Spleen (tissue), 13 donors: ENCODE measurements at places on chromosomes 5 and 9. TPM values are rescaled to one million over a fixed set of nuclear protein-coding genes. Genes with fewer than 3 reads are reported as not detected.

GRCh38 chr5:73629456-73629855 is 3.5 kb downstream of the ARHGEF28 start:
- no peak for DNase-seq

DNA sequence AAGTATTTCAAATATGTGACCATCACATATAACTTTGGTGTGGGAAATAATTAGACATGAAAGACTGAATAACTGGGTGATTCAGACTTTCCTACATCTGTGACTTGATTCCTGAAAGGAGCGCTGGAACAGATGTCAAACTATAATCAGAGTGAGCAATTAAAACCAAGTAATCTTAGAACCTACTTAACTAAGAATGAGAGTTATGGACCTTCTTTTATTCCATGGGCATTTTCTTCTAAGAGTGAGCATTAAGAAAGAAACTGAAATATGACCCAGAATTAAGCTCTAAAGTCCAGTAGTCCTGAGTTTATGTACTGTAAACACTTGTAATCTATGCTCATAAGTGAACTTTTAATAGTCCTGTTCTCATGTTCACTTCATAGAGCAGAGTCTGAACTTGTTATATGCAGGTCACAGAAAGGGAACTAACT is 68.4 kb downstream of the PAM start:
- DNase-seq, result no peak

GRCh38 chr5:94040591-94041148 is 299.3 kb upstream of the POU5F2 start:
- DNase-seq, result no peak

GRCh38 chr9:76512826-76513225 is 53.8 kb downstream of the GCNT1 start:
- DNase-seq, result no peak

DNA sequence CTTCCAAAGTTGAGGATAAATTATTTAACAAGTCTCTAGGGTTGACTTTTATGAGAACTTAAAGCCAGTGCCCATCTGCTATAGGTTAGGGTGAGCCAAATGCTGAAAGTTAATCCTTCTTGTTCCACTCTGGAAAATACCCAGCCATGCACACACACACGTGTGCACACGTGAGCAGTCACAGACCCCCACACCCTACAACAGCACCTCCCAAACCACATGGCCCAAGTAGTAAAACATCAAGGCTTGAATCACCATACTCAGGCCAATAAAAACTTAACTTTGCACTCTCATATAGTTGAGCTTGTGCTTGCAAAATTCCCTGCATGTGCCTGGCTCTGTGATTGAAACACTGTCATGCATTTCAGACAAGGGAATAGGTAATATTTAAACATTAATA is 467.6 kb downstream of the ARHGEF28 start:
- no peak for DNase-seq

GRCh38 chr9:71607461-71607881 is 160.8 kb downstream of the CEMIP2 start:
- no peak for DNase-seq

DNA sequence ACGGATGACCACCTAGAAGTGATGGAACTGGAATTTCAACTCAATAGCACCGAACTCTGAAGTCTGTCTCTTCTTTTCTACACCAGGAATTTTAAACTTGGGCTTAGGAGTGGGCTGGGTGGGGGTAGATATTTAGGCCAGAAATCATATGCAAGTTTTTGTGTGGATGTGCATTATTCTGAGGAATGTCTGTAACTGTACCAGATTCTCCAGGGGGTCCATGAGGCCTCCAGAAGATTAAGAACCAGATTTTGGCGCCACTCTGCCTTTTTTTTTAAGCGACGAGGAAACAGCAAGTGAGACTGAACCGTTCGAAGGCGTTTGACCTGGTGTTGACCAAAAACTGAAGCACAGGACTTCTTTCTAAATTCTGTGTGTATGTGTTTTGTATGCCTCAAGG is 88.8 kb upstream of the TTC23L start:
- DNase-seq, result no peak

GRCh38 chr9:5624655-5625054 is 4.3 kb upstream of the RIC1 start:
- no peak for DNase-seq

- DNase-seq, result no peak
Observed at GRCh38 chr5:110269478-110270142, 456.9 kb downstream of the TMEM232 start.

GRCh38 chr9:121499177-121499426 is 542 bp downstream of the GGTA1 start:
- DNase-seq, result no peak

- no peak for DNase-seq
Observed at GRCh38 chr5:112862085-112862484, 998 bp downstream of the SRP19 start.

GRCh38 chr5:107331882-107332281 is 338.9 kb downstream of the EFNA5 start:
- DNase-seq, result no peak

DNA sequence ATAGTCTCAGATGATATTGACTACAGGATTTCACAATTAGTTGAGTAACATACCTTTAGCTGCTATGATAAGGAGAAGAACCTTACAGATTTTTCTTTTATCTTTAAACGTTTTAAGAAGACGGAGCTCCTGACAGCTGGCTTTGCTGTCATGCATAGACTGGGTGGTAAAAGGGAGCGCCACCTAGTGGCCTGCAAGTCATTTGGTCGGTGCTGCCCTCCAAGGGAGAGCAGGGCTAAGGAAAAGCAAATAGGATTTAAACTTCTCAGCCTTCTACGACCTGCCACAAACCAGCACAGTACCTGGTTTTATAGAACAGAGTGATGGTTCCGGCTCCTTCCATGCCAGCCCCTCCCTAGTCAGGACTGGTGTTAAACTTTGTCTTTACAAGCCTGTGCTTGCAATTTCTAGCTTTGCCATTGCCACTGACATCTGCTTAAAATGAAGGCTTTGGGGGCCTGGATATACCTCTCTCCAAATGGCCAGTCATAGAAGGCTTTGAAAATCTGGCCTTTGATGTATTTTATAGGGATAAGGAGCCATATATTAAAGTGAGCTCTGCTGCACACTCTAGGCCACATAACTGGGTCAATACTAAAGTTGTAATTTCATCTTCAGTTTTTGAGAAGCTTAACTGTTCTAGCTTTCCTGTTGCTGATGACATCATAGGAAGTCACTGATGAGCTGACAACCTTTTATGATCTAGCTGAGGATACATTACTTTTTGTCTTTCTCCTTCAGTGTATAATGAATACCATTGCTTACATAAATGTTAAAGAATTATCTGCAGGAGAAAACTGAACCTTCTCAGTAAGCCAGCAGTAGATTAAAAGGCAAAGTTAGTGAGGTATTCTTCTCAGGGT is 31.1 kb upstream of the ADAMTSL1 start:
- DNase-seq, result peak; percentile 71

GRCh38 chr9:134443174-134444037 is 117.2 kb downstream of the RXRA start:
- DNase-seq, result peak; percentile 97

GRCh38 chr5:94113-94892 is 2.3 kb downstream of the PLEKHG4B start:
- no peak for DNase-seq

DNA sequence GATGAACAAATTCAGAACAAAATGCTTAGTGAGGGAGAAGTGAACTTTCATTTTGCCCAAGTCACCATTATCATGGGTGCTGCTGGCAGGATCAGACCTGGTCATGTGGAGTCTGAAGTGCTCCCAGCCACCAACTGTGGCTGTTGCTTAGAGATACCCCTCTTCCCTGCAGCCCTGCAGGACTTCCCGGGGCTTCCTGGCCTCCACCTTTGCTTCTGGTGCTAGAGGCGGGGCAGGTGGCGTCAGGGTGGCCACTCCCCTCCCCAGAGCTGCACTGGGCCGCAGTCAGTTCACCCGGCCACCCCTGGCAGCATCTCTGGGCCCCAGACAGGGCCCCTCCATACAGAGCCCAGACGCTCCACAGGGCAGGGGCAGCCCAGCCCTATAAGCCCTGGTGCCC is 30.0 kb upstream of the SLC12A7 start:
- no peak for DNase-seq

- no peak for DNase-seq
Observed at GRCh38 chr5:95296291-95296690, 11.4 kb upstream of the MCTP1 start.

- no peak for DNase-seq
Observed at GRCh38 chr9:21491756-21492155, 9.6 kb upstream of the IFNE start.

DNA sequence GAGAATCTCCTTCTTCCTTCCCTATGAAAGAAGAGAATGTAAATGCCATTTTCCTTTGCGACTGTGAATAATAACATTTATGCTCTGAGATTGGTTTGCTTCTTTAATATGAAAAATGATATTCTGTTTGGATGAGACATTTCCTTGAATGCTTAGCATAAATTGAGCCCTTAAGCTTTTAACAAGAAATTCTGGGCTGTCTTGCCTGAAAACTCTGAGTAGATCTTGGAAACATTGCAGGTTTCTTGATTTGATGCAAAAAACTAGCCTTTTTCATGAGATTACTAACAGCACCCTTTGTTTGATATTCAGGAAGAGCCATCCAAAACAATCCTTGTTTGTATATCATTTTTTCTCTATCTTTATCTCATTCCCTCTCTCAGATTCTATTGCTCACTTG is 272.5 kb downstream of the TMEM38B start:
- no peak for DNase-seq

DNA sequence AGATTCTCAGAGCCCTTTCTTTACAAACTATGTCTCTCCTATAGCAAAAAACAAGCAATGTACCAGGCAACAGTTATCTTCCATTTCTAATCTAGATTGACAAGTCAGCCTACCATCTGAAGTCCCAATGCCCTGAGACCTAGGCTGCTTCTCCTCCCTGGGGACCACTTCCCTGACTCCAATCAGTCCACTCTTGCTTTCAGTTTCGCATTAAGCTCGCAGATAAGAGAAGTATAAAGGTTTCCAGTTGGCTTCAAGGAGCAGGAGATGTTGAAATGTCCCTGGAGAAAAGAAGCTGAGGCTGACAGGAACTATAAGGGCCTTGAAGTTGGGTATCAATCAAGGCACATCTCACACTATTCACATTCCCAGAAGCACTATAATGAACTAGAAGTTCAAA is 32.3 kb downstream of the ERP44 start:
- no peak for DNase-seq

DNA sequence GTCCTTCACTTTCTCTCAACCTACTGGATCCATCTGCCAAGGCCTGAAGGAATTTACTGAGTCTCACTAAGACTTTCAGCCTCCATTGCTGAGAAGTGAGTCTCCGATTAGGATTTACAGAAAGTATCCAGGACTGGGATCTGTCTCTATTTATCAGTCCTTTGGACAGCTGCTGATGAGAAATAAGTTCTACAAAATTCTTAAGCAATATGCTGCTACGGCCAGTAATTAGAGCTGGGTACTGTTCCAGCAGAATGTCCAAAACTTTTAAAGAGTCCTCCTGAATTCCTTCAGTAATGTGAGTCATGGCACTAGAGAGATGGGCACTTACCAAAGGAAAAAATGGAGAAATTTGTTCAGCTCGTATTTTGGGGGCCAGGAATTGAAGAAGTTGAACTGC is 5.9 kb downstream of the TEX10 start:
- DNase-seq, result no peak

- no peak for DNase-seq
Observed at GRCh38 chr5:137372773-137373160, 126.4 kb downstream of the SPOCK1 start.

DNA sequence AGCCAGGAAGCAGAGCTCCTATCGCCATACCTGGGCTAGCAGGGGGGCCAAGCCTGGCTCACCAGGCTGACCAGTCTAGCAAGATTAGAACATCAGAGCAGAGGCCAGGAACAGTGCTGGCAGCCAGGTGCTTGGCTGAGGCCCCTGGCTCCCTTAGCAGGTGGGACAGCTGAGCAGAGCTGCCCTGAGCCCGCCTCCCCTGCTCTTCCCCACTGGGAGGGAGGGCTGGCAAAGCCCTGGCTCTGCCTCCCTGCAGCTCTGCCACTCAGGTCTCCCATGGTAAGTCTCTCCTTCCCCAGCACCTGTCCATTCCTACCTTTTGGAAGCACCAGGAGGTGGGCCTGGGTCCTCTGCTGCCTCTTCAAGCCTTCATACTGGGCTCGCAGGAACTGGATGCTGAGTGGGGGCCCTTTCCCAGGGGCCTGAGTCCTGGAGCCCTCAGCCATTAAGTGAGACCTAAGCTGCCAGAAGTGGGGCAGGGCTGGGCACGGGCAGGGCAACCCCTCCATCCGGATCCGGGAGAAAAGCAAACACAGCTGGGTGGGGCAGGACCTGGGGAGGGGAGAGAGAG is 803 bp downstream of the C9orf152 start:
- no peak for DNase-seq

GRCh38 chr5:119063579-119064379 is 7.1 kb upstream of the DMXL1 start:
- no peak for DNase-seq

DNA sequence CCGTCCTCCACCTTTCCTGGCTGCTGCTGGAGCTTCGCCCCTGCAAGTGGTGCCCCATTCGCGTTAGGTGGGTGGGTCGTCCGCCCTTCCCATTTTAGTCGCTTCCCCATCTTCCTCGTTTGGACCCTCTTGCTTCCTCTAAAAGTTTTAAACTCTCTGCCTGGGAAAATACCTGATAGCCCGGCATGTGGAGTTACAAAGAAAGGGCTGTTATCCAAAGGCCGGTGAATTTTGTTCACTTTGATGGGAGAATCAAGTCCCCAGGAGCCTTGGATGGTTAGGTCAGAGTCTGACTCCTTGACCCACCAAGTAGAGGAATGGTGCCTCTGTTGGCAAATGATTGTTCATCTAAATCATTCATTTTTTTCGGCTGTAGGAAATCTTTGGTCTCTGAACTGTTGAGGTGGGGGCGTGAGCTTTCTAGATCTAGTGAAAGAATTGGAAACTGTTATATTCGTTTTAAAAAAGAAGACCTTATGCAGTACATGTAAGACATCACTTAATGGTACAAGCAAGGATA is 29.5 kb upstream of the APC start:
- DNase-seq, result no peak

DNA sequence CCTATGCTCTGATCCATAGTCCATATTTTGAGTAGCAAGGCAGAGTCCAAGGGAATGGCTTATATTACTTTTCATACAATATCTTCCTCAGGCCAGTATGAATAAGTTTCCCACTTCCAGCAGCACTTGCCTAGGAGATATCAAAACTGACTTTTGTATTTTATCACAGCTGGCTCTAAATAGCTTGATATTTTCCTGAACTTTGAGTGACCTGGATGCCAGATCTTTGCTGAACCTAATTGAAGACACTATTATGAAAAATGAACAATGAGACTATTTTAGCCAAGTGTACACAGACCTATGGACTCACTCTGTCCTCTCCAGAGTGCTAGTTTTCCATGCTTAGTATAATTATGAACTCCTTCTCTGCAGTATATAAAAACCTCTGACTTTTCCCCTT is 475.6 kb upstream of the PTGER4 start:
- no peak for DNase-seq

PBX3 gene
- total RNA-seq, result 50.1 TPM

QRFP gene
- not detected for total RNA-seq

PCDHGA6 gene
- total RNA-seq, result 4.1 TPM

HRH2 gene
- 85.2 TPM for total RNA-seq

TNIP1 gene
- total RNA-seq, result 219 TPM

PDE6A gene
- total RNA-seq, result not detected

ANKHD1 gene
- 158 TPM for total RNA-seq

C9orf153 gene
- 0.44 TPM for total RNA-seq
